ENCODE measurements at places on chromosomes 5 and 9.

DNA sequence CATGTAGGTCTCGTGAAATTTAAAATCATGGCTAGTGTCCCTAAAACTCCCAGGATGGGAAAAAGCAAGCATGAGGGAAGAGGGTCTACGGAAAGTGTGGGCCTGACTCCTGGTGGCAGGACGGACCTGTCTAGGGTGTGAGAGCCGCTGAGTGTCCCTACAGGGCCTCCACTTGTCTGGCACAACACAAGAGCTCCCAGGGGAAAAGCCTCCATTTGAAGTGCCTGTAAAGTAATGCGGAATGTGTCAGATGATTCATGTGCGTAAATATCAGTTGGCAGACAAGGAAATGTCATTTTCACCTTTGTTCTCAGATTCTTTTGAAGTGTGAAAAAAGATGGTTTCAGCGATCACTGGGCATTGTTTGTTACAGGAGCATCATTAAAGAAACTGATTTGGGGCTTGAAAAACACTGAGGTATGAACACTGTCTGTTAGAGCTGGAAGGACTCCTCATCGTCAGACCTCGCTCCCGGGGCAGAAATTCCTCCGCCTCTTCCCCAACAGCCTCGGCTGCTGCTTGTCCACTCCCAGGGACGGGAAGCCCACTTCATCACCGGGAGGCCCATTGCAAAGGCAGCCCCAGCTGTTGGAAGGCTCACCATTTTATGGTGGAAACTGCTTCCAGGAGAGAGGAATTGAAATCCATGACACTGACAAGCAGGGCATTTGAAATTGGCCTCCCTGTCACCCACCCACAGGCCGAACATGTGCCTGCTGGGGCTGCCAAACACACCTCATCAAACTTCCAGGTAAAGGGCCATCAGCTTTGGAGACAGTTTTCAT is 240.8 kb downstream of the FSTL4 start:
- DNase-seq, result no peak

GRCh38 chr5:143241892-143242291 is 161.6 kb downstream of the NR3C1 start:
- DNase-seq, result no peak

GRCh38 chr9:110123341-110124095 is 84.4 kb downstream of the C9orf152 start:
- DNase-seq, result no peak

- no peak for DNase-seq
These were observed 63.5 kb upstream of the KLF9 start for GRCh38 chr9:70477907-70478480.

DNA sequence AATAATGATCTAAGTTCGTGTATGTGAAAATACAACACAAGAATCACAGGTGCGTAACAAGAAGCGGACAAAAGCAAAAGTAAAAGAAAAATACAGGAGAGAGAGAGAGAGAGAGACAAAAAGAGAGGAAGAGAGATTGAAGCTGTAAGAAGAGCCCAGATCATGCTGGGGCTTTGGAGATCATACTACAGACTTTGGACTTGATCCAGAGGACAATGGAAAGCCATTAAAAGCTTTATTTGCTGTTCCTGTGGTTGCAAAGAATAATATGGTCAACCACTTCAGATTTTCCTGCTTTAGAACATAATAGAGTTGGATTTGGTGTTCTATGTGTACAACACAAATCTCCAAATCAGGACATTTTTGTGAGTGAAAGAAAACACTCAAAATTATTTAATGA is 561.4 kb downstream of the CAAP1 start:
- DNase-seq, result no peak

DNA sequence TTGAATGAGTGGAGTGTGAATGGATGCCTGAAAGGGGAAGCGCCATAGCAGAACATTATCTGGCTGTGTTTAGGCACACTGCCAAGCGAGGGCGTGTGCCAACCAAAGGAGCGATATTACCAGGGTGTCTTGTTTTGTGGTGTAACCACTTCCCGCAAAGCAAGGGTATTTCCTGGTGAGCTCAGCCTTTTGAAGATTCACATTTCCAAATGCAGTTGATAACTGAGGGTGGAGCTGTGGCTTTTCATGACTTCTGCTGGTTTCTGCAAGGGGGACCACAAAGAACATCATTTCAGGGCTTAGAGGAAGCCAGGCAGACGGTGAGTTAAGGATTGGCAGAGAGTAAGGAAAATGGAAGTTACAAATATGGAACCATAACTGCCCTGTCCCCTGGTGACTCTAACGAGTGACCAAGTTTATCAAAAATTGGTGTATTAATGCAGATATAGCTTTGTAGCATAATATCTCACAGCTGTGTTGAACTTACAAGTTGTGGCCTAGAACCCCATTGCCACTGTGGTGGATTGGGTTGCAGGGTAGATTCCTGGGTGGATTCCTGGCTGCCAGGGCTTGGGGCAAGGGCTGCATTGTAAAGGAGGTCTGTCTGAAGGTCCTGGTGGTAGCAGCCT is 71.4 kb downstream of the RALGPS1 start:
- peak; percentile 83 for DNase-seq

DNA sequence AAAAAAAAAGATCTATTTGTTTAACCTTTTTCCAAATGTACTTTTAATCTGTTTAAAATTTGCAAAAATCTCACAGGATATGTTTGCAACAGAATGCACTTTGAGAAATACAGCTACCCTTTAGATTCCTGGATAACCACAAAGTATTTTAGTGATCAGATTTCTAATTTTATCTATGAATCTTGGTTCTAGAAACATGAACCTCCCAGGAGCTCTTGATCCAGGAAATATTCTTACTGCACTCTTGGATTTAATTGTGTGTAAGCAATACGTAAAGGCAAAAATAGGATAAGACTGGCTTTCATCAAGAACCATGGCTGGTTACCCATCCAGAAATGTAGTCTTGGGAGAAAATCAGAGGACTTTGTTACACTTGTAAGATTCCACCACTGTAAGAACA is 1581.8 kb upstream of the WWC1 start:
- DNase-seq, result no peak

GRCh38 chr5:97095318-97095732 is 47.1 kb downstream of the LIX1 start:
- no peak for DNase-seq

GRCh38 chr5:180806351-180807011 is 3.9 kb upstream of the MGAT1 start:
- peak; percentile 12 for DNase-seq

DNA sequence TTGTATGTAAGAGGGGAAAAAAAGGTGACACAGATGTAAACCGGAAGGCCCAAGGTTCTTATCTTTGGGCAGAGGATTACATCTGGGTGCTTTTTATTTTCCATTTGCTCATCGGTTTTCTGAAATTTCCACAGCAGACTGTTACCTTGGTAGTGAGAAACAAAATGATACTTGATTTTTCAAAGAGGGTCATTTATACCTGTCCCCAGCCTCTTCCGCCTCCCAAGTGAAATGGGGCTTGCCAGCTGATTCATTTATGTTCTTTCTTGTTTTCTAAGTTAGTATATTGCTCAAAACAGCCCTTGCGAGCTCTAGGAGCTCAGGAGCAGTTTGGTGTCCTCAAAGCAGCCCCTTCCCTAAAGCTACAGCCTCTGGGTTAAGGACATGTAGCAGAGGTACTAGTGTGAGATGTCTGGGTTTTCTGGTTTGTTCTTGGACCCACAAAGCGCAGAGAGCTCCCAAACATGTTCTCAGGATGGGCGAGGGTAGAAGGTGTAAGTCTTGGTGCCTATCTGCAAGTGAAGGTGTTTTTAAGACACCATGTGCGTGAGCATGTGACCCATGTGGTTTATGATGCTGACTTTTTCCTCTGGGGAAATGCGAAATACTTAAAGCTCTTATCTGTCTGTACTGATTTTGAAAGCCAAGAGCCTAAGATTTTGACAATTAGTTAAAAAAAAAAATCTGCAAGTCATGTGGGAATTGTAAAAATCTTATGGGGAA is 38.3 kb downstream of the DAPK1 start:
- peak; percentile 66 for DNase-seq

- no peak for DNase-seq
These were observed 37.8 kb downstream of the FAM78A start for GRCh38 chr9:131238402-131239021.

Measured in stimulated activated naive CD8-positive, alpha-beta T cell treated with anti-CD3 and anti-CD28 coated beads, Interleukin-15, amount 100 ng/mL, for 72 hours (primary cell).